ENCODE measurements at places on chromosomes 16 and 17. TPM values are rescaled to one million over a fixed set of nuclear protein-coding genes. Genes with fewer than 3 reads are reported as not detected.

TBC1D28 gene
- not detected for total RNA-seq

TNK1 gene
- 2.4 TPM for total RNA-seq

CPHXL2 gene
- not detected for total RNA-seq

RNF222 gene
- total RNA-seq, result not detected

PLA2G10 gene
- total RNA-seq, result not detected
